Stimulated activated CD8-positive, alpha-beta memory T cell treated with anti-CD3 and anti-CD28 coated beads, Interleukin-4, amount 100 ng/mL, for 4 hours (primary cell): ENCODE measurements at places on chromosomes 1 and 21.
A peak's percentile ranks its signal among the peaks of the same experiment; 100 is the strongest.

DNA sequence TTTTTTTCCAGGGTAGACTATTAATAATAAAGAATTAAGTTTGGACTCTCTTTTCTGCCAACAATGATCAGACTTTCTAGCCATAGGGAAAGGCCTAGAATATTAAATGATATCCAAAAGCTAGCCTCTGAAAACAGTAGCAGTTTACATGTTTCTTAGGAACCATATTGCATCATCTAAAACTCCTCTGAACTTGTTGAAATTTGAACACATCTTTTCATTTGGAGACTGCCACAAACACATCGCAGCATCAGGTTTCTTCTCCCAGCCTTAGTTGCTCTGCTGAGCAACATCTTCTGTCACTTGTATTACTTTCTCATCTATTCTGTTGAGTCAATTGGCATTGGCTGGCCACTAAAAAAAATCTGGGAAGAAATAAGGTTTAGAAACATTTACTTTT lies 63.2 kb upstream of the GNG4 start:
- no peak for DNase-seq

- no peak for DNase-seq
These were observed 43.6 kb upstream of the SLC45A1 start for GRCh38 chr1:8274352-8274751.

DNA sequence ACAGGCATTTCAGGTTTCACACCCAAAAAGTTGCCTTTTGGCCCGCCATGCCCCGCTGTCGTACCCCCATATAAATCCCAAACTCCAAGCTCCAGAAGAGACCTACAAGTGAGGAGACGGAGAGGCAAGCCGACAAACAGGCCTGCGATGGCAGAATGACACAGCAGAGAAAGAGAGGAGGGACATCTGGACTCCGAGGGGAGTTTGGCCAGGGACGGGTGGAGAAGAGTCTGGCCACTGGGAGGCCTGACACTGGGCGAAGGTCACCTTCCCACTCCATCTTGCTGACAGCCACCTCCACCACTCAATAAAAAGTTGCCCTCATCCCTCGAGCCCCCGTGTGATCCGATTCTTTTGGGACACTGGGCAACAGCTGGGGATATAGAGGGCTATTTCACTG lies 1.9 kb upstream of the CFH start:
- DNase-seq: no peak

- no peak for DNase-seq
These were observed 567.6 kb downstream of the MRPL39 start for GRCh38 chr21:25039461-25040380.

- no peak for DNase-seq
These were observed 43.0 kb downstream of the ATP6V1G3 start for GRCh38 chr1:198497326-198498102.

GRCh38 chr1:27816921-27817630 lies 13.5 kb upstream of the PPP1R8 start:
- DNase-seq: no peak

- no peak for DNase-seq
These were observed 2.5 kb downstream of the ETV3 start for GRCh38 chr1:157135646-157136045.

- DNase-seq: no peak
These were observed 142.5 kb downstream of the DHRS3 start for GRCh38 chr1:12475530-12475934.

DNA sequence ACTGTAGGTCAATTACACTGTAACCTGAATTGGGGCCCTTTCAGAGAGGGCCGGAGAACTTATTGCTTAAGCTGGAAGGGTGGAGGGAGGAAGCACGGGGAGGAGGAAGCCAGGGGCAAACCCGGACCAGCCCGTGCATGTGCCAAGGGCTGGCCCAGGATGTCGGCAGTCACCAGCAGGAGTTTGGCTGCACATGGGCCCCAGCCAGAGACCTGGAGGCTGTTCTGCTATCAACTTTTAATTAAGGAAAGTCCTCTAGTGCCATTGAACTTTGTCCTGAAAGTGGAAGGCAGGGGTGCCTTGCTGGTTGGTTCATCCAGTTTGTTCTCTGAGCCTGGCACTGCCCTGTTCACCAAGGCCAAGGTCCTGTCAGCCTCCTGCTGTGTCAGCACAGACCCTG lies 200.8 kb upstream of the VAMP3 start:
- no peak for DNase-seq

DNA sequence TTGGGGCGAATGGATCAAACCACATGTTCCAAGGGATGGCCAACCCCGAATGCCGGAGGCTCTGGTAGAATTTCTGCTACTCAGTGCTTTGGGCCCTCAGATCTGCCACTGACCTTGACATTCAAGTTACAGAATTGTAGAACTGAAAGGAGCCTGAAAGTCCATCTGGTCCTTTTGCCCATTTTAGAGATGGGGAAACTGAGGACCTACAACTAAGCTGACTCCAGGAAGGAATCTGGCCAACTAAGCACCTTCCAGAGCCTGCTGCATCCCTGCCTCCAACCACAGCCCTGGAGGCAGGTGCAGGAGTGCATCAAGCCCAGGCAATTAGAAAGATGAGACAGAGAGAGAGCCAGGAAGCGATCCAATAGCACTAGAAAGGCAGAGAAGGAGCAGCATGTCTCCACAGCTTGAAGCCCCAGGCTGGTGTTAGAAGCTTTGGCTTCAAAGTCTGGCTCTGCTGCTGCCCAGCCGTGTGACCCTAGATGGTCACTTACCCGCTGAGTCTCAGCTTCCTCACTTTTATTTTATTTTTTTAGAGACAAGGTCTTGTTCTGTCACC lies 1.3 kb upstream of the CTRC start:
- DNase-seq: no peak

- no peak for DNase-seq
These were observed 170.4 kb upstream of the SYT6 start for GRCh38 chr1:114323959-114324661.

DNA sequence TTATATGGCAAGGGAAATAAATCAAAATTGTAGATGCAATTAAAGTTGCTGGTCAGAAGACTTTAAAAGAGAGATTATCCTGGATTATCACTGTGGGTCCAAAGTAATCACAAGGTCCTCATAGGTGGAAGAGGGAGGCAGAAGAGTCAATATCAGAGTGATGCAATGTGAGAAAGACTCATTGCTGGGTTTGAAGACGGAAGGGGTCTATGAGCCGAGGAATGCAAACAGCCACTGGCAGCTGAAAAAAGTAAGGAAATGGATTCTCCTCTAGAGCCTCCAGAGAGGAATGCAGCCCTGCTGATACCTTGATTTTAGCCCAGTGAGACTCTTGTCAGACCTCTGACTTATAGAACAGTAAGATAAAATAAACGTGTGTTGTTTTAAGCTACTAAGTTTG lies 59.8 kb upstream of the MUTYH start:
- DNase-seq: no peak

- no peak for DNase-seq
These were observed 11.7 kb upstream of the SLC26A9 start for GRCh38 chr1:205954819-205955404.

DNA sequence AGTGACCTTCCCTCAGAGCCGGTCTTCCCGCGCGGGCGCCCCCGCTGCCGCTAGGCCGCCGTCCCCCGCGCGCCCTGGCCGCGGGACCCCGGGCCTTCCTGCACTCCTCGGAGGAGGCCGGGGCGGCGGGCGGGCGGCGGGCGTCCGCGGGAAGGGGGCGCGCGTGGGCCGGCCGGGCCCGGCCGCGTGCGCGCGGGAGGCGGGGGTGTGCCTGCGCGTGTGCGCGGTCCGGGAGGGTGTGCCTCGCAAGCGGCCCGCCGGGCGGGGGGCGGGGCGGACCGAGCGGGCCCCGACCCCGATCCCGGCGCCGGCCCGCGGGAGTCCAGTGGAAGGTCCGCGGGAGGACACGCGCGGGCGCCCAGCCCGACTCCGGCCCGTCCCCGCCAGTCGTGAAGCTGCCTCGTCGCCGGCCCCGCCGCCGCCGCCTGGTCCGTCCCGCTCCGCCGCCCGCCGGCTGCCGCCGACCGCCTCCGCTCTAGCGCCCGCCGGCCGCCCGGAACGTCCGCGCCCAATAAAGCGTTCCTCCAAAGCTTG lies 438 bp downstream of the MRPS6 start:
- peak; percentile 19 for DNase-seq

DNA sequence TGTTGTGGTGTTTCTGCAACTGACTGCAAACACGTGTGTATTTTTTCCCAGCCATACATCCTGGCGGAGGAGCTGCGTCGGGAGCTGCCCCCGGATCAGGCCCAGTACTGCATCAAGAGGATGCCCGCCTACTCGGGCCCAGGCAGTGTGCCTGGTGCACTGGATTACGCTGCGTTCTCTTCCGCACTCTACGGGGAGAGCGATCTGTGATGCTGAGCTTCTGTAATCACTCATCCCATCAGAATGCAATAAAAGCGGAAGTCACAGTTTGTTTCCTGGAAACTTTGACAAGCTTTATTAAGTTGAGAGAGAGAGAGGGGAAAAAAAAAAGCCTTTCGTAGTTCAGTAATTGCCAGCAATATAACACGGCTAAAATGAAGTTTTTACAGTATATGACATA lies 32.7 kb upstream of the MTR start:
- DNase-seq: no peak

GRCh38 chr1:41242342-41243078 lies 404 bp upstream of the SCMH1 start:
- DNase-seq: no peak

- no peak for DNase-seq
These were observed 56.4 kb downstream of the ETS2 start for GRCh38 chr21:38861989-38862683.

- no peak for DNase-seq
These were observed 5.7 kb downstream of the GJA5 start for GRCh38 chr1:147754661-147755060.

GRCh38 chr1:11719313-11720032 lies 16.5 kb upstream of the AGTRAP start:
- DNase-seq: peak; percentile 88

DNA sequence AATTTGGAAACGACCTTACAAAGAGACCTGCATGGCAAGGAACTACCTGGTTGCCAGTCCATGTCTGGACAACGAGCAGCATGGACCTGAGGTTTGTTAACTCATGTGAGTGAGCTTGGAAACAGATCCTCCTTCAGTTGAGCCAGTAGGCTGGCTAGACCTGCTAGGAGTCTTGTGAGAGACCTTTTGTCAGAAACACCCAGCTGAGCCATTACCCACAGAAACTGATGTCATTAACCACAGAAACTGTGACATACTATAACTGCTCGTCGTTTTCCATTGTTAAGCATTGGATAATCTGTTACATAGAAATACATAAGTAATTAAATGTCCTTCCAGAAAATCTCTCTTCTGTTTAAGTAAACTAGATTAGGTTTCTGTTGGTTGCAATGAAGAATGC lies 211.1 kb upstream of the C21orf91 start:
- no peak for DNase-seq

DNA sequence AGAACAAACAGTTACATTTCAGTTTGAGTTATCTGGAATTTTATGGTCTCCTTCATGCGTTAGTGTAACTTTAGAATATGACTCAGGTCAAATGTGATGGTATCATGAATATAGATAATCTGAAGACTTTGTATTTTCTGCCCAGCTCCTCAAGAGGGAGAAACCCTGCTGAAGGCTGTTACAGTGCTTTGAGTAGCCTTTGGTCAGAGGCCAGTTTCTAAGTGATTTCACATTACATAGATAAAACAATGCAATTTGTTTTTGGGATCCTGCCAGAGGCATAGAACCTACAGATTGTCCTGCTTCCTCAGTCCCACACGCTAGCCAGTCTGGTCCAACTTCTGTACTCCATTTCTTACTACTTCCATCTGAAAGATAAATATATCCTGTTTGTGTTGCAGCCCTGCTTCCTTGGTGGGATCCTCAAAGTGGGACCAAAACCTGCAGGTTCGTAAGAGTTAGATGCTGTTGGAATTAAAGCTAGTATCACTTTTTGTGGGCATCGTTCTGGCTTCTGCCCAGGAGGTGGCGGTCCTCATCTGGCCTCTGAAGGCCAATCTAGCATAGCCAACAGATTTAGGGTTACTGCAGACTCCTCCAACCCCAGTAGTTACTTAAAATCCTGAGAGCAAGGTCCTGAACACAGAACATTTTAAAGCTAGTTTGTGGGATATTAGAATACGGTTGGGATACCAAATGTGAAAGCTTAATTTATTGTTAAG lies 645.8 kb upstream of the USP24 start:
- DNase-seq: no peak

DNA sequence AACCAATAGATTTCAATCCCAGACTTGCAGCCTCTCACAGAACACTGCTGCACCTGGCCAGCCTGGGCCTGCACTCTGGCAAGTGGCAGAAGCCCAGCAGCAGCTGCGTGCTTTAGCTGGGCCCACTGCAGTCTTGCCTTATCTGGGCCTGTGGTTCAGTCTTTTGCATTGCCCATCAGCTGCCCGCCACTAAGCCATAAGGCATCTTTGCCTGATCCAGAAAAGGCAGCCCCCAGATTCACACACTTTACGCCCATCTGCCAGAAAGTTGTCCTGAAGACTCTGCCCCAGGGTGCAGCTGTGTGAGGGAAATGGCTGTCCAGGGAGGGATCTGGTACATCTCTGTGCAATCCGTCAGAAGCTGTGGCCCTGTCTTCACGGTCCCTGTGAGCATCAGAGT lies 217.0 kb downstream of the DNAH14 start:
- no peak for DNase-seq

DNA sequence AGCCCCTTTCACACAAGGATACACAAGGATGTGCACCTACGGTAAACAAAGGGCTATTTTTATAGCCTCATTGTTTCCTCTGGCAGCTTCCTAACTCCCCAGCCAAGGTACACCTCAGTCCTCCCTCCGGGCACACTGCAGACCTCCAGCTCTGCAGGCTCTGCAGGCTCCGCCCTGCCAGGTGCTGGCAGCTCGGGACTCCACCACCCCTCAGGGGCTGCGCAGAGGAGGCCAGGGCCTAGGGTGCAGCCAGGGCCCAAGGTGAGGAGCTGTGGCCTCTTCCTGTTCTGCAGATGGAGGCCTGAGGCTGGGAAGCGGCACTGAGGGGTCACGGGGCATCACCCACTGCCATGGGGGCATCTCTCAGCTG lies 19.8 kb upstream of the CLSTN1 start:
- no peak for DNase-seq

DNA sequence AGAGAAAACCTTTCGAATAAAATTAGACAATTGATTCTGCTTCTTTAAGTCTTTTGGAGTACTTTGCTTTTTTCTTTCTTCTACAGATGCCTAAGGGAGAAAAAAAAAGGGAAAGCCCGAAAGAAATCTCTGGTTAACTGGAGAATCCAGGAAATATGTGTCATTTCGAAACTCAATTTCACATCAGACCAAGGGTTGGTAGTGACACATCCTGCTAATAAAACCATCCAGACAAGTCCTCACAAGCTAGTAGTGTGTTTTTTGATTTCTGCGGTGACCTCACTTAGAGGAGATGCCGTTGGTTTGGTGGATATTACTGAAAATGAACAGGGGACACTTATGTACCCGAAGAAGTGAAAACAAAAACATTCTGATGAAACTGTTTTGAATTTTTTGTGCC lies 726.5 kb upstream of the ADAMTS5 start:
- DNase-seq: no peak

DNA sequence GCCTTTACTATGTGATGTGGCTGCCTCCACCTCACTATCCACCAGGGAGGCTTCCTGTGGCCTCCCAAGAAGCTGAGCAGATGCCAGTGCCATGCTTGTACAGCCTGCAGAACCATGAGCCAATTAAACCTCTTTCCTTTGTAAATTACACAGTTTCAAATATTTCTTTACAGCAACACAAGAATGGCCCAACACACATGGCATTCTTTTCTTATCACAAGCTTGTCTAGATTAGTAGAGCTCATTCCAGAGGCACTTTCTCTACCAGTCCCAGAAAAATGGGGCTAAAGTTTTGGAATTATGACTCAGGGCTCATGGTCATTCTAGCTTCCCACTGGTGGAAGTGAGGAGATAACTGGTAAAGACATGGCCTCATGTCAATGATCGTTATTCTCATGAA lies 655.2 kb downstream of the LMO4 start:
- DNase-seq: no peak

- DNase-seq: no peak
These were observed 10.2 kb downstream of the TRIM63 start for GRCh38 chr1:26057189-26057588.
